ENCODE measurements at places on chromosomes 16 and 17.

GRCh38 chr16:79784007-79784406 is 183.5 kb upstream of the MAF start:
- DNase-seq = no peak

GRCh38 chr16:15493466-15494180 is 59.2 kb downstream of the BMERB1 start:
- DNase-seq = no peak

DNA sequence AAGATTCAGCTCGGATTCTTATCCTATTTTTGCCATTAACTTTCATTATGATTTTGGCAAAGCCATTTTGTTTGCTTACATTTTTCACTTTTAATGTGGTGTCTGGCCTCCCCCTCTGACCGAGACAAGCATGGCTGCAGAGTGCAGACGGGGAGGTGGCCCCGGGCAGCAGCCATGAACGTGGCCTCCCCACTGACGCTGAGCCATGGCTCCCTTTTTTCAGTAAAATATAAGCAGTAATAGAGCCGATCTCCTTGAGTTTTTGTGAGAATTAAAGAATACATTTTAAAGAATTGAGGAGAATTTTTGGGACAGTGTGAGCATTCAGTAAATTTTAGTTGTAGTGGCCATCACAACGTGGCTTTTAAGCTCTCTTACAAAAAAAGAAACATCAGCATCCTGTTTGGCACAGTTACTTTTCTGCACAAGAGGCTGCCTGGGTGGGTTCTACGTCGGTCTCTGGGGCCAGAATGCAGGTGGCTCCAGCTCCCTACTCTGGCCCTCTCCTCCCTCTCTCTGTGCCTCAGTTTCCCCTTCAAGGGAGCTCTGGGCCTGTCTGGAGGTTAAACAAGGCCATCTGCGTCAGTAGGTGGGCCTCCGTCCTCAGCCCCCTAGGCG is 68.8 kb upstream of the ZNF750 start:
- DNase-seq = no peak

GRCh38 chr17:76727745-76728456 is 1.3 kb downstream of the METTL23 start:
- no peak for DNase-seq

DNA sequence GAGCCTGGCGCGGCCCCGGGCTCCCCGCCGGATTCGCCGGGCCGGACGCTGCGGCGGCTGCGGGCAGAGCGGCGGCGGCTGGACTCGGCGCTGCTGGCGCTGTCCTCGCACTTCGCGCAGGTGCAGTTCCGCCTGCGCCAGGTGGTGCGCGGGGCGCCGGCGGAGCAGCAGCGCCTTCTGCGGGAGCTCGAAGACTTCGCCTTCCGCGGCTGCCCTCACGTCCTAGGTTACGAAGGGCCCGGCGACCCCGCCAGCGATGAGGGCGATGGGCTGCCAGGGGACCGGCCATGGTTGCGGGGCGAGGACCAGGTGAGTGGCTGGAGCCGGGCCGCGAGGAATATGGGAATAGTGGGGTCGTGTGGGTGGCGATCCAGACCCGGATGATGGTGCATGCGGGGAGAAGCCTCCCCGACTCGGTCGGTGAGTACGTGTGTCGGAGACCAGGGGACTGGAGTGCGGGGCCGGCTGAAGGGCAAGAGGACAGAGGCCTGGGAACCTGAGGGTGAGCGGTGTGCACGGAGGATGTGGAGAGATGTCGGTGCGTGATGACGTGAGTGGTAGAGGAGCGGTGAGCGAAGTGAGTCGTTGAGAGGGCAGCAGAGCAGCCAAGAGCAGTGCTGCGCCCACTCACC is 517 bp downstream of the RUNDC1 start:
- no peak for DNase-seq

DNA sequence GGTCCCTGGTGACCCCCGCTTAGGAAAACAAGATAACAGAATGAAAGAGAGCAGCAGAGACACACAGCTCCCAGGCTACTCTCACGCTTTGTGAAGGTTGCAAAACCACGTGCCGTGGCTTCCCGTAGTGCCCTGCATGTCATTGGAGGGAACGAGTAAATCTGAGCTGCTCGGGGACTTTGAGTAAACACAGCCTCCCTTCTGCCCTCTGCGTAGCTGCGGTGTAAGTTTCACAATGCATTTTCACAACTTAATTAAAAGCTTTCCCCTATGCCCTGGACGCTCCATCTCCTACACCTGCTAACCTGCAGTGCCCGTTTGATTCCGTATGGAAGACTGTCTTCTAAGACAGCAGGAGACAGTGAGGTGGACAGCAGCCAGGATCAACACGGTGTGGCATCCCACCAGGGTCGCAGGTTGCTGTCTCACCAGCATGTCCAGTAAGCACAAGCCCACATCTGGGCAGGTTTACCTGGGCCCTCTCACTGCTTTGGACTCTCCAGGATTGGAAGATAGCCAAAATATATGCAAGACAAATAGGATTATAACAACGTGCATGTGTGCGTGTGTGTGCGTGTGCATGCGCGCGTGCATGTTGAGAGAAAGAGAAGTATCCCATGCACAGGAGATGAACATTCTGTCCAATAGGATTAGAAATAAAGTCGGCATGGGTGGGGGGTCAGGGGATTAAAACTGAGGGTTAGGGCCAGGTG is 116.4 kb upstream of the RCVRN start:
- no peak for DNase-seq

DNA sequence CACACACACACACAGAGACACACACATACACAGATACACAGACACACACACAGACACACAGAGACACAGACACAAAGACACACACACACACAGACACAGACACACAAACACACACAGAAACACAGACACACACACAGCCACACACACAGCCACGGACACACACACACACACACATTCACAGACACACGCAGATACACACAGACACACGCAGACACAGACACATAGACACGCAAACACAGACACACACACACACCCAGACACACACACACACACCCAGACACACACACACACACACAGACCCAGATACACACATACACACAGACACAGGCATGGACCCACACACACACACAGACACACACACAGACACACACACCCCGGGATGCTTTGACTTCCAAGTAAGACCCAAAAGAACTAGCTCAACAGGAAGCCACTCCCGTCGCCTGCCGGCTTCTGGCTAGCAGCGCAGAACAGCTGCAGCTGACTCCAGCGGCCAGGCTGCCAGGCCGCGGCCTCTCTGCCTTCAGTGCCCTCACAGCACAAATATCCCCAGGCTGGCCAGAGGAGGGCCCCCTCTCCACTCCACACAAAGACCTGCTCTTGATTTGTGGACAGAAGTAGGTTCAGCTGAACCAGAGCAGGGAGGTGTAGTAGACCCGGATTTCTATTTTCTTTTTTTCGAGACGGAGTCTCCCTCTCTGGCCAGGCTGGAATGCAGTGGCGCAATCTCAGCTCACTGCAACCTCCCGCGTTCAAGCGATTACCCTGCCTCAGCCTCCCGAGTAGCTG is 6.0 kb upstream of the CHRNE start:
- DNase-seq = peak; percentile 81

Data from epithelial cell of proximal tubule (primary cell).